ENCODE measurements at places on chromosomes 1 and 21.

- no peak for DNase-seq
These were observed 57.3 kb upstream of the BCAR3 start for GRCh38 chr1:93738926-93739325.

DNA sequence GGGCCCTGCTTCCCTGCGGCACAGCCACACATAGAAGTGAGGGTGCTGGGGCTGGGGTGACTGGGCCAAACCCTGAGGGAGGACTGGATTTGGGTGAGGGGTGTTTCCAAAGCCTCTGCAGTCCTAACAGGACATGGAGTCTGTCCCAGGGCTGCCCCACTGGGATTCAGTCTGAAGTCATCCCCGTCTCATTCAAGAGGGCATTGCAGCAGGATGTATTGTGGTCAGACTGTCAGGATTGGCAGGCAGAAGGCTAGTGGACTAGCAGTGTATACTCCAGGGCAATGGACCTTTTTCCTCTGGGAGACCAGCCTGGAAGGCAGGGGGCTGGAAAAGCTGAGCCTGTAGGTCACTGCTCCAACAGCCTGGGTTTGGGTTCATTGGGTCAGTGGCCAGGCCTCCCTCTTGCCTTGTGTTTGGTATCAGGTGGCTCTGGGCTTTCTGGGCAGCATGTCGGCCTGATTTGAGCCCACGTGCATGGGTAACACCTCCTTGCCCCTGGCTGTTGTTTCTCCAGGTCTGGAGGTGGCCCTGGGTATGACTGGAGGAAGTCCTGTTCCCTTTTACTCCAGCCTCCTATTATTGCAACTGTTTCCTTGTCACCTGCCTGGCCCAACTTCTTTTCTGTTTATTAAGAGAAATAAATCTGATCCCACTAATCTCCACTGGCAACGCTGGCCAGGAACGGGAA is 41.0 kb upstream of the SYNC start:
- no peak for DNase-seq

- no peak for DNase-seq
These were observed 1.4 kb downstream of the MMEL1 start for GRCh38 chr1:2631136-2632050.

- no peak for DNase-seq
These were observed 1.3 kb downstream of the SH2D2A start for GRCh38 chr1:156815307-156815826.

GRCh38 chr1:8858888-8859706 is 19.4 kb downstream of the ENO1 start:
- DNase-seq, result peak; percentile 55

DNA sequence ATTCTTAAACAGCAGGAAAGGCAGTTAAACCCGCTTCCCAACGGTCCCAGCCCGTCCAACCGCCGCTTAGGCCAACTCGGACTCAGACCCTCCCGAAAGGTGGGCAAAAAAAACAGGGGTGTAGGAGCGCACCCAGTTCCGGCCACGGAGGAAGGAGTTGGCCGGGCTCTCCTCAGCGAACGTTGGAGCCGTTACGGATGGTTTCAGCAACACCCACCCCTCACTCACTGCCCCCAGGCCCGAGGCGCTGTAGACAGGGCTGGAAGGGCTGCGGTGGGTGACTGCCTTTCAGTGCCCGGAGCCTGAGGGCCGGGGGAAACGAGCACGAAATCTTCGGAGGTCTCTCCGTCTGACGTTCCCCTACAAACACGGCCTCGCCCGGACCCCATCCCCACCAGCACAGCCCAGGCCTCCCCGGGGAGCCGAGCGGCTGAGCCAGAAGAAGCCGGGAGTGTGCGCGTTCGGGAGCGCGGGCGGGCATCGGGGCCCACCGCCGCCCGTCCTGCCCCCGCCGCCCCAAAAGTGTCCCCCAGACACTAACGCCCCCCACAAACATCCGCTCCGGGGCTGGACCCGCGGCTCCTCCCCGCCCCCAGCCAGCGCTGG is 1.3 kb downstream of the KDM5B start:
- DNase-seq, result peak; percentile 33

- DNase-seq, result no peak
These were observed 5.7 kb downstream of the NSL1 start for GRCh38 chr1:212785871-212786270.

GRCh38 chr1:150688763-150689162 is 8.2 kb downstream of the GOLPH3L start:
- DNase-seq, result no peak

GRCh38 chr1:178190881-178191280 is 97.0 kb downstream of the RASAL2 start:
- no peak for DNase-seq

DNA sequence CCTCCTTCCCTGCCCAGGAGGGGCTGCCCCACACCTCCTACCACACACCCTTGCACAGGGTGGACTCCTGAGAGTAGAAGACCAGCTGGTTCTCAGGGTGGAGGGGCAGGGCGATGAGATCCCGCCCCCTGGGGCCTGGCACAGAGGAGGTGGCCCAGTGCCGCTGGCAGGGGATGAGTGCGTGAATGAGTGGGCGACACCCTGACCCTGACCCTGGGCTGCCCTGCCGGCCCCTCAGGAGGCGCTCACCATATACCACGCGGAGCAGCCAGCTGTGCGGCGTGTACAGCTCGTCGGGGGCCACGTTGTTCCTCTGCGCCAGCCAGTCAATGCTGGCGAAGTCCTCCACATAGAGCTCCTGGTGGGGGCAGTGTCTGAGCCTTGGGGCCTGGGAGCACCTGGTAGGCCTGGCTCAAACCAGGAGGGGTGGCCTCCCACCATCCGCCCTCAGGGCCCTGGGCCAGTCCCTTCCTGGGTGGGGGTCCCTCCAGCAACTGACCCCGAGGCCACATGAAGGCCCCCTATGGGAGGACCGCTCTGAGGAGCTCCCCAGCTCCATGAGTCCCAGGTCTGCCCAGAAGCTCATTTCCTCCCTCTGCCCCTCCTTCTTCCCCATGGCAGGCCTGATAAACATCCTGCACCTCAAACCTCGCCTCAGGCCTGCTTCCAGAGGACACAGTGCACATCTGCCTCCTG is 13.0 kb downstream of the LSS start:
- DNase-seq, result no peak

DNA sequence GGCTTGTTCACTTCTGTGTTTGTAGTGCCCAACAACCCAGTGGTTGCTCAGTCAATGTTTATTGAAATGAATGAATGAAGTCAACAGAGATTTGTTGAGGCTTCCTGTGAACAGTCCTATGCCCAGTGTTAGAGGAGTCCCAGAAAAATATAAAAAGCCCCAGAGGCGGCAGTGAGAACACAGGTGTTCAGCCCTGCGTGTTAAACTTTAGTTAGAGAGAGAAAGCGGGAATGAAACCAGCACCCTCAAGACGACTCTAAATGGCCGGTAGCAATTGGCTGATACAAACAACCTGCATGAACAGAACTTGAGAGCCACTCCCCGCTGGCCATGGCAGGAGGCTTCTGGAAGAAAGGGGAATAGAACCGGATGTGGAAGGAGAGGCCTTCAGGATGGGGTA is 22.6 kb downstream of the TMEM51 start:
- no peak for DNase-seq

- DNase-seq, result no peak
These were observed 191.2 kb downstream of the GREM2 start for GRCh38 chr1:240420766-240421165.

- no peak for DNase-seq
These were observed 547.2 kb upstream of the NCAM2 start for GRCh38 chr21:20451046-20451445.

DNA sequence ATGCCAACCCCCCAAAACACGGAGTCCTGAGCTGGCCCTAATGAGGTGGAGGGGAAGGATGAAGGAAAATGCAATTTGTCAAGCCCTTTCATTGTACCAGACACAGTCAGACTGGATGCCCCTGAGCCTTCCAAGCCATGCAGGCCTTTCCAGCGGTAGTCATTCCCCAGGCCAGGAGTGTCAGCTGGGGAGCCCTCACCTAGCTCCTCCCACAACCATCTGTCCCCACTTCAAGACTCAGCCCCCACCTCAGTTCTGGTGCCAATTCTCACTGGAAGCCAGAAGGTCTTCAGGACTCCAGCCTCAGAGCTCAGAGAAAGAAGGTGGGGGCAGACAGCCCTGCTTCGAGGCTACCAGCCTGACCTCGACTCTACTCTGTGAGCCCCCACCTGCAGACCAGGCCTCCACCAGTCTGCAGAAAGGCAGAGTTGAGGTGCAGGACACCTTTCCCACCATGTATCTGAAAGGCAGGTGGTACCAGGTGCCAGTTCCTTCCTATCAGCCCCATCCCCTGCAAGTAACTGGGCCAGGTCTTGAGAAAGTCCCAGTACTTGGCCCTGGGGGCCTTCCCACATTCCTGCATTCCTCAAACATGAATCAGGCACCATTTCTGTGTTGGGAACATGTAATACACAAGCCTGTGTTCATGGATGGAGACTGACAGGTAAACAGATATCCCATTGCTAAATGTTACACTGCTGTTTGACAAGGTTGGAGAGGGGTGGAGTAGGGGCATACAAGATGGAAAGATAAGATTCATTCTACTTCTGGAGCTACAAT is 180.6 kb upstream of the EDN2 start:
- DNase-seq, result peak; percentile 37

DNA sequence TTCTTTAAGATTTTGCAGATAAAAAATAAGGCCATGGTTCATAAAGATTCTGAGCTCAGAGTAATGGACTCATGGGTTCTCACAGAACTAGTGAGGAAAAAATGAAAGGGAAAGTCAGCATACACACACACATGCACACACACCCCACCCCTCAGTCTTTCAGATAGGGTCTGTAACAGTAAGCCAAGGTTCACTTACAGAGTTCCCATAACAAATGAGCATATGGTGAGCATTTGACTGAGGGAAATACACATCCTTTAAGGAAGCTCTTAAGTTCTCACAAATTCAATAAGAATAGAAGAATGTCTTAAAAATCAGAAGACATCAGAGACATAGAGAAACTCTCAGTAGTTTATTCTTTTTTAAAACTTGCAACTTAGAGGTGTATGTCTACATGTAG is 57.9 kb downstream of the NTMT2 start:
- no peak for DNase-seq

GRCh38 chr1:34842952-34843371 is 16.6 kb downstream of the SMIM12 start:
- no peak for DNase-seq

- no peak for DNase-seq
These were observed 25.1 kb downstream of the CNN3 start for GRCh38 chr1:94901841-94902240.

DNA sequence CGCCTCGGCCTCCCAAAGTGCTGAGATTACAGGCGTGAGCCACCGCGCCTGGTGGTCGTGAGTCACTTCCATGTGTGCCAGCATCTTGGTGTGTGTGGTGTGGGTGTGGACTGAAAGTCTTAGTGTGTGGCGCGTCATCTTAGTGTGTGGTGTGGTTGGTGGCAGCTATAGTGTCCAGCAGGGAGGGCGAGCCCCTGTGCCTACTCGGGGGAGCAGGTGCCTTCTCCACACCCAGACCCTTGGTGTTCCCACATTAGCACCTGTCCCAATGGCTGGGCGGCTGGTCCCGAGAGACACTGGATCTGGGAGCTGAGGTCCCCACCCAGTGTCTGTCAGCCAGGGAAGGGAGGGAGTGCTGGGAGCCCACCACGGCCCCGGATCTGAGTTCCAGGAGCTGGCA is 2.8 kb downstream of the SCNN1D start:
- no peak for DNase-seq

DNA sequence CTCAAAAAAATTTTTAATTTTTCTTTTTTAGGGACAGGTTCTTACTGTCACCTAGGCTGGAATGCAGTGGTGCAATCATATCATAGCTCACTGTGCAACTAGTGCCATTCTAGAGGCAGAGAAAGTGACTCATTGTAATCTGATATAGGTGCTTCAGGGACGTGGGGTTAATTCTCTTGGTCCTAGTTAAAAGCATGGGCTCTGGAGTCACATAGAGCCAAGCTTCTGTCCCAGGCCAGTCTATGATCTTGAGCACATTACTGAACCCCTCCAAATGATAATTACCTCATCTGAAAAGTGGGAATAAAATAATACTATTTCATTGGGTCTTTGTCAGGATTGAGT is 1.1 kb upstream of the ADIPOR1 start:
- no peak for DNase-seq

DNA sequence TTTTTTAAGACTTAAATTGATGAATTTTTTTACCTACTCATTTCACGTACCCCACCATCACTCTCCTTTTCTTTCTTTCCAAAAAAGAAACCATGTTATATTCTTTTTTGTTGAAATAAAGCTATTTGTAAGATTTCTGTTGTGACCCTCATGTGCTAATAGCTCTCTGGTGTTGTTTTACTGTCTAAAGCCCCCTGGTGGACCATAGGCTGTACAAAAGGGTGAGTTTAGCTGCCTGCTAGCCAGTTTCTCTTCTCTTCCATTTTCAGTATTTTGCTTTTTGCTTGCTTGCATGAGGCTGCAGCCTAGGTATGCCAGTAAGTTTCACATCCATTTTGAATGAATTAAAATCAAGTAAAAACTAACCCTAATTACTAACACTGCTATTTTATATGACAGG is 15.6 kb upstream of the VAMP3 start:
- DNase-seq, result peak; percentile 19

- DNase-seq, result no peak
These were observed 44.7 kb upstream of the POFUT2 start for GRCh38 chr21:45332415-45332814.

DNA sequence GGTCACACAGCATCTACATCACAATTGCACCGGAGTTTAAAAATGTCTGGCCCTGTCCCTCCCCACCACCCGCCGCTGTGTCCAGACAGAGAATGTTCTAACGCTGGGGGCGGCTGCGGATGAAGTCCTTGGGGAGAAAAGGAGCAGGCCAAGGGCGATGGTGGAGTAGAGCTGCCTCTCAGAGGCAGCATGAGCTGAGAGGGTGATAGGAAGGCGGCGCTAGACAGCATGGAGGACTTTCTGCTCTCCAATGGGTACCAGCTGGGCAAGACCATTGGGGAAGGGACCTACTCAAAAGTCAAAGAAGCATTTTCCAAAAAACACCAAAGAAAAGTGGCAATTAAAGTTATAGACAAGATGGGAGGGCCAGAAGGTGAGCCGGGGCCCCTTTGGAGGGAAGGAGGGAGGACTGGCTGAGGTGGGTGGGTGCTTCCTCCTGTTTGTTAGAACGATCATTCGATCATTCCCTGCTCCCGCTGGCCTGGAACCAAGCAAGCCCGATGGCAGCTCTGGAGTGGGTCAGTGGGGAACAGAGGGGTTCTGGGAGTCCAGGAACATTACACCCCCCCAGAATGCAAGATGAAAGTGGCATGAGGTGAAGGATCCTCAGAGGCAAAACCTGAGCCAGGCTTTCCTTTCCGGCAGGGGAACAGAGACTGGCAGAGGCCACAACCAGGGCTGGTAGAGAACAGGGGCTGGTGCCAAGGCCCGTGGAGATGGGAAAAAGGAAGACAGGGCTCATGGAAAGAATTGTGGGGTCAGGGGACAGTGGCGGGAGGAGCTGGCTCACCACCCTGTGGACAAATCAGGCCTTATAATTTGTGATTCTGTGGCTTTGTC is at the start of the genes FAM229A and TSSK3:
Gene FAM229A (minus strand): TSS at position 12 of the 840 bp plus-strand sequence. CDS start 394 bp downstream, outside the sequence.
Gene TSSK3 (plus strand): TSS at position 66 of the 840 bp plus-strand sequence. CDS start 163 bp downstream, at position 229.
- DNase-seq, result no peak

All from iPS-NIHi11 (cell line).